Stimulated activated CD8-positive, alpha-beta memory T cell treated with anti-CD3 and anti-CD28 coated beads, Interleukin-12 subunit alpha, Interleukin-12 subunit beta, amount 100 ng/mL, for 4 hours (primary cell): ENCODE measurements at places on chromosomes 4 and X.

- no peak for DNase-seq
Measured at GRCh38 chr4:7763788-7764187, 175.9 kb downstream of the AFAP1 start.

DNA sequence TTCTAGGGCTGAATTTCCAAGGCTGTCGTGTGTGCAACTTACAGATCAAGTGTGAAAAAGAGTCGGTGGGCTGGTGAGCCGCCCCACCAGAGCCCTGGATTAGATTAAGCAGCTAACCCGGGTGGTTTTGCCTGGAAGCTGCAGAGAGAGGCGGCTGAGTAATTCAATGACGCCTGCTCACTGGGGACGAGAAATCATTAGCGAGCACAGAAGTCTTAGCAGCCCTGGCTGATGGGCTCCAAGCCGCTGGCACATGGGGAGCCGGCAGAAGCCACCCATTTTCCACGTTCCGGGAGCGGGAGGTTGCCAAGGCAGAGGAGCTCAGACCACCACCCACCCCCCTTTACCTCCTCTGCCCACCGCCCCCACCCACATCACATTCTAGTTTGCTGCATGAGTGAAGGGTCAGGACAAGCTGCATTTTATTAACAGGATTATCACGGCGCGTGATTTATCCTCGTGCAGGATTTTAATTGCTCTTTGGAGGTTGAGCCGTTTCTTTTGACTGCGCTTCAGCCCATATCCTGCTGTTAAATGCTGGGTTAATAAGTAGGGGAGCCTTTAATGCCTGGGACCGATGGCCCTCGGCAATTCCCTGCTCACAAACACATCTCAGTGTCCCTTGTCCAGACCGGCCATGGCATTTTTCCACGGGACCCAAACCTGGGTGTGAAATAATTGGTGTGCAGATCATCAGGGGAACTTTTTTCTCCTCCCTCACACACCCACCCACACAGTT, 19.1 kb downstream of the BCOR start:
- DNase-seq = no peak

DNA sequence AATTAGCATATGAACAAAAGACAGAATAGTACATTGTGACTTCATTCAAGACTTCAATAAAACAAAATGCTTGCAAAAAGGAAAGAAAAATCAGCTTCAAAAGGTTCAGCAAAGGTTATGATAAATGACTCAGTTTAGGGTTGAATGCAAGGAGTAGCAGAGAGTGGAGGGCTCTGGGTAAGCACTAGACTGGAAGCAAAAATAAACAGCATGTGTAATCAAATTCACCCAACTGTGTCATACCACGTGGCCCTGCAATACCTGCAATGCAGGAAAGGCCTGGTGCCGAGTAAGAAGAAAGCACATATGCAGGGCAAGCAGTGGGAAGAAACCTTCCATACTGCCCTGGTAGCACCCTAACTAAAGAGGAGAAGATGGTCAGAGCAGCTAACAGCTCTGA, 88.7 kb downstream of the ATP11C start:
- no peak for DNase-seq

GRCh38 chrX:88425739-88426138, 321.3 kb upstream of the CPXCR1 start:
- DNase-seq = no peak

DNA sequence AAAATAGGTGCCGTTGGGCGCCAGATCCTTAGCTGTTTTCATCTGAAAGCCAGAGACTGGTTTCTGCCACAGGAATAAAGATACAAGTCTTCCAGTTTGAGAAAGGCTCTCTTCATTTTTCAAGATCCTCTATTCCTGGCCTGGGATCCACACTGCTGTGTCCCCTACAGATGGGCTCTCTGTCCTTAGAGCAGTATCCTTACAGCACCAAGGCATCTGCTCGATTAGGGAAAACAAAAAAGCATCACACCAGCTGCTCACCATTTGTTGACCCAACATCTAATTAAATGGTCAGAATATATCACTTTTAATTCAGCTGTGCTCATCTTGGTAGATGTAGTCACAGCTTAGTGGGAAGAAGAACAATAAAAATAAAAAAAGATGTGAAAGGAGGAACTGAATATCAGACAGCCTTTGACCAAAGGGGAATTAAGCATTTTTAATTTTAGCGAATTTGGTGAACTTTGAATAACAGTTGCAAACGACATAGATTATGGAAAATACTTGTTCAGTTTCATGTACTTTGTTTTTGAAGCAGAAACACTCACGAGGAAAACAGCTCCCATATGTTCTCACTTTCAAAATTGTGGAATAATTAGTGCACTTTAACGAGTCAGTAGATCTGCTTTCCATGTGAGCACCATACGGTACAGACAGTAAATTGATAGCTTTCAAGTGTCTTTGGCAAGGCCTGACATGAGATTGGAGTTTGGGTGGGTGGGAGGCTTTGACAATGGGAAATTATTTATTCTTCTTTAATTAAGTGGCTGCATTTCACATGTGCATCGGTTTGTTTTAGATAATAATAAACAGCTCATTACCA, 148.4 kb upstream of the CLNK start:
- no peak for DNase-seq

DNA sequence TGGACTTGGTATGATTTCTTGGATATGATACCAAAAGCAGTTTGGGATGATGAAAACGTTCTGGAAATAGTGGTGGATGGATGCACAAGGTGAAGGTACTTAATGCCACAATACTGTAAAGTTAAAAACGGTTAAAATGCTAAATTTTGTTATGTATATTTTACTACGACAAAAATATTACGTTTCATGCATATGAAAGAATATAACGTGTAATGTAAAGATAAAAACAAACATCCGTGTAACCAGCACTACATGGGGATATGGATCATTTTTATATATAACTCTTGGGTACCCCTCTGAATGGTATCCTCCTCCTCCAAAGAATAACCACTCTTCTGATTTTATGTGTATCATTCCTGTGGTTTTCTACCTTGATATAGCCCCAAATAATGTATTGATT, 862 bp upstream of the CENPU start:
- no peak for DNase-seq

- no peak for DNase-seq
Measured at GRCh38 chrX:28920153-28920943, 333.1 kb downstream of the IL1RAPL1 start.

- DNase-seq = no peak
Measured at GRCh38 chr4:85495621-85496020, 20.7 kb downstream of the ARHGAP24 start.

- no peak for DNase-seq
Measured at GRCh38 chrX:23385242-23385641, 50.6 kb downstream of the PTCHD1 start.

- DNase-seq = no peak
Measured at GRCh38 chr4:121213940-121214339, 49.8 kb upstream of the TNIP3 start.
